ENCODE measurements at places on chromosomes 6 and 20. TPM values are rescaled to one million over a fixed set of nuclear protein-coding genes. Genes with fewer than 3 reads are reported as not detected.

The ADGB gene
- not detected for total RNA-seq

DNA sequence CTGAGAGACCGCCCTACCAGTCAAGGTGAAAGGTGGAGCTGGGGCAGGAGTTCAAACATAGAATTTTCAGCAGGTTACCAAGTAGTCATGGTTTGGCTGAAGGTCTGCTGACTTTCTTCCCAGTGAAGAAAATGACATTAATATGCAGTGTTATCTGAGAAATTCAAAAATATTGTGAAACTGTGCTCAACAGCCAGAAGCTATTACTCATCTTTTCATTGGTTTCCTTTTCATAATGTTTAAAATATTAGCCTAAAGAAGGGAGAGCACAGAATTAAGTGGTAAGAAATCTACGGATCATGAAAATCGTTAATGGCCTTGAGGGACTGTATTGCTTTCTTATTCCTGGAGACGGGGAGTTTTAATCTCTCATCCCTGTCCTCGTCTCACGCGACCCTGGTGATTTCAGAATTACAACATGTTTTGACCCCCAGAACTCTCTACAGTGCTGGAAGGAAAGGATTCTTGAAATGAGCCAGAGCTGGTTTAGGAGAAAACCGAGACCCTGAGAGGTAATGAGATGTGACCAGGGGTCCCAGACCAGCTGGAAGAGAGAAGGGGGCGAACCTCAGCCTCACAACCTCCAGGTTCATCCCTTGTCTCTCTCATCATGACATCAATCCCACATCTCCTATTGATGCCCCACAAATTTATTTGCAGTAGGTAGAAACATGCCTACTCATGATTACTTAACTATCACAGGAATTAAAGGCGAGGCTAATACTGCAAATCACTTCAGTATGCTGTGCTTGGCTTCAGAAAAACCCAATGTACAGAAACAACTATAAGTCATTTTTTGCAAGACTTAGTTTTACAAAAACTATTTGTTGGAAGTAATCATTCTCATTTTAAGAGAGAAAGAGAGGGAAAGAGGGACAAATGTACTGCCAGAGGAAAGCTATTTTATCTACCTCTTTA lies 209.5 kb downstream of the FNDC1 start:
- DNase-seq = no peak

The RGS17 gene
- total RNA-seq = 12.0 TPM

GRCh38 chr20:24616258-24617079 lies 147.0 kb downstream of the SYNDIG1 start:
- no peak for DNase-seq

DNA sequence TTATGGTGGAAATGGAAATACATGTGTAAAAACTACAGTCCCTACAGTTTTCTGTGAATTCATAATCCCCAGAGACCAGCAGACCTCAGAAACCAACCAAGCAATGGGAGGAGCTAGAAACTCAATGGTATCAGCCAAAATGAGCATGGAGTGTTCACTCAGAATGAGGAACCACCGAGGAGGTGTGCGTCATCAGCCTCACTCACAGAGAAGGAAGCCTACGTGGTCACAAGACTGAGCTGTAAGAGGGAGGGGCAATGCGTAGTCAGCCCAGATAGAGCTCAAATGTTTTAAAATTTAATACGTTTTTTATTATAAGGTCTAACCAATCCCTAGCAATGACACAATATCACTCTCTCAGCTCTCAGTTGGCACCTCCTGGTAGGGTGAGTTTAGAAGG lies 17.4 kb downstream of the MYLK4 start:
- DNase-seq = no peak

- no peak for DNase-seq
Measured at GRCh38 chr6:145312481-145312880, 422.8 kb downstream of the EPM2A start.

DNA sequence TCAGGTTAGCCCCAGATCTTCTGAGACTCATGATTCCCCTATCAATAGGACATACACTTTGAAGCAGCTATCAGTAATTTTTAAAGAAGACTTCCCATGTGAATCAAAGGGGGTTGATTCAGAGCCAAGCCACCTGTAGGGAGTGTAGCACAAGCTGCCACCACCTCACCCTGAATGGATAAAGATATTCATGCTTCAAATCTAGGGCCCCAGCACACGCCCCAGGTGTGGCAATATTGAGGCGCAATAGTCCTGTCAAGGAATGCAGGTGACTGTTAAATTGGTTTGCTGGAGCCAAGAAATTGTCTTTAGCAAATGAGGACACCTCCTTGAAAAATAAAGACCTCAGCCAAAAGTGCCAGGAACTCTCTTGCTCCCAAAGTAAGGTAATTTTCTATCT lies 404.4 kb downstream of the MAFB start:
- no peak for DNase-seq

The GCNT2 gene
- 71.1 TPM for total RNA-seq

DNA sequence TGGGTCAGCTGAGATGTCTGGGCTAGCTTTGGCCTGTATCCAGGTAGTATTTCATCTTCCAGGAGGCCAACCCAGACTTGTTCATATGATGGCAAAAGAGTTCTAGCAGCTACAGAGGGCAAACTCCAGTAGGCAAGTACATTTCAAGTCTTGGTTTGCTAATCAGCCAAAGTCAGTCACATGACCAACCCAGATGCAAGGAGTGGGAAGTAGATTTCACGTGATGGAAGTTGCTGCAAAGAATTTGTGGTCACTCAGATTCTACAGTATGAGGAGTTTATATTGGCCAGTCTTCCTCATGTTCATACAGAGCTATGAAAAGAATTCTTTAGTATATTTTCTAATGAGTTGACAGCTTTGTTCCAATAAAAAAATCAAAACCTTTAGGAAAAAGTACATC lies 101.8 kb downstream of the PHACTR1 start:
- DNase-seq = no peak

DNA sequence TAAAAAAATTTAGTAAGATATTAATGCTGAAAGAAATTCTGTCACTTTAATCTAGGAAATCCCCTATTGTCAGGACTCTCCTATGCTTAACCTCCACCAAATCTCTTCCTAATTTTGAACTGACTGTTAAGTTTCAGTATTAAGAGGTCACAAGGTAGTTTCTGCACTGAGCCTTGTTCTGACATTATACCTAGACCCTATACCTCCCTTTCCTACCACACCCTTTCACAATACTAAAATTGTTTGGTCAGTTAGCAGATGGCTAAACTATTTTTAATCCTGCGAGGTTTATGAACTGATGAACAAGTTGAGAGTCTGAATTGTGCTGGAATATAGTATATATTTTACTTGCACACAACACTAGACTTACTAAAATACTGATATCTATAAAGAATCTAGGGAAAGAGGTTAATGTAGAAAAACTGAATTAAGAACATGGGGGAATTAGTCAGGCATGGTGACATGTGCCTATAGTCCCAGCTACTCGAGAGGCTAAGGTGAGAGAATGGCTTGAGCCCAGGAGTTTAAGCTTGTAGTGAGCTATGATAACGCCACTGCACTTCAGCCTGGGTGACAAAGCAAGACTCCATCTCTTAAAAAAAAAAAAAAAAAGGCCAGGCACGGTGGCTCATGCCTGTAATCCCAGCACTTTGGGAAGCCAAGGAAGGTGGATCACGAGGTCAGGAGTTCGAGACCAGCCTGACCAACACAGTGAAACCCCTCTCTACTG lies 51.5 kb downstream of the HBS1L start:
- DNase-seq = no peak

DNA sequence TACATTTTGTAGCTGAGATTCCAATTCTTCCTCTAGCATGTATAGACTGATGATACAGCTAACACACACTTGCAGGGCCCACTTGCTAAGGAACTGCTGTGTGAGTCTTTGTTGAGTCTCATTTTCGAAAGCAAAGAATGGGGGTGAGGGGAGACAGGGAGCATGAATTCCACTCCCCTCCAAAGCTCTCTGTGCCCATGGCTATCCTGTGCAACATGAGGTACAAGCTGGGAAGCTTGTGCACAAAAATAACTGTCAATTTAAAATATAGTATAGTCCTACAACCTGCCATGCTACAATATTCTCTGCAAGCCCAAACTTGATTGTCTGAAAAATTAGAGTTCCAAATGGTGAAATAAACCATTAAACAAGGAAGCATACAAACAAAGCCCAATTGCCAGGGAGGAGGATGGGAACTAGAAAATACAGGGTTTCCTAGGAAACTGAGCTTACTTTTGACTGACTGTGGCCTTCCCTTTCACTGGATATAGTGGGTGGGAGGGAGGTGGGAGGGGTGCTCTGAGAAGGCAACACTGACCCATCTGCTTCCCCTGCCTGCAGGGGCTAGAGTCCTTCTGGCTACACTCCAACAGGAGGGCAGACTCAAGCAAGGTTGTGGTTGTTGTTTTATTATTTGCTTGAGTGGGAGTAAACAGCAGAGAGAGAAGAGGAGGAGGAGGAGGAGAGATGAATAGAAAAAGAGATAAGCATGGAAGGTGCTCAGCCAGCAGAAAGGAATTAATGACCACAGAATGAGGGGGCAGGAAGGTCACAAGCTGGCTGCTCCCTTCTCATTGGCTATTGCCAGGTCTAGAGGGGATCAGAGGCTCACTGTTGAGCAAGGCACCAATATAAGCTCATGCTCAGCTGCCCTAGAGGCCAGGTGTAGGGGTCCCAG lies 84.6 kb downstream of the FYN start:
- no peak for DNase-seq

The CTCFL gene
- total RNA-seq = 0.21 TPM

The RPS6KA2 gene
- 105 TPM for total RNA-seq

GRCh38 chr6:29466241-29466640 lies 9.3 kb downstream of the OR2H1 start:
- DNase-seq = no peak

The TMEM170B gene
- total RNA-seq = 5.0 TPM

GRCh38 chr6:66940003-66940402 lies 1233.0 kb upstream of the EYS start:
- DNase-seq = no peak

GRCh38 chr6:47112317-47112716 lies 70.2 kb upstream of the ADGRF1 start:
- DNase-seq = no peak

Data from endothelial cell (in vitro differentiated cells).